ENCODE measurements at places on chromosomes 2 and 18.

GRCh38 chr2:78093436-78093835, 571.3 kb upstream of the LRRTM4 start:
- DNase-seq: no peak

- DNase-seq: no peak
Observed at GRCh38 chr18:27921904-27922751, 254.8 kb downstream of the CDH2 start.

- DNase-seq: no peak
Observed at GRCh38 chr2:113920996-113921395, 31.1 kb downstream of the ACTR3 start.

GRCh38 chr2:6288791-6289190, 576.9 kb downstream of the CMPK2 start:
- no peak for DNase-seq

DNA sequence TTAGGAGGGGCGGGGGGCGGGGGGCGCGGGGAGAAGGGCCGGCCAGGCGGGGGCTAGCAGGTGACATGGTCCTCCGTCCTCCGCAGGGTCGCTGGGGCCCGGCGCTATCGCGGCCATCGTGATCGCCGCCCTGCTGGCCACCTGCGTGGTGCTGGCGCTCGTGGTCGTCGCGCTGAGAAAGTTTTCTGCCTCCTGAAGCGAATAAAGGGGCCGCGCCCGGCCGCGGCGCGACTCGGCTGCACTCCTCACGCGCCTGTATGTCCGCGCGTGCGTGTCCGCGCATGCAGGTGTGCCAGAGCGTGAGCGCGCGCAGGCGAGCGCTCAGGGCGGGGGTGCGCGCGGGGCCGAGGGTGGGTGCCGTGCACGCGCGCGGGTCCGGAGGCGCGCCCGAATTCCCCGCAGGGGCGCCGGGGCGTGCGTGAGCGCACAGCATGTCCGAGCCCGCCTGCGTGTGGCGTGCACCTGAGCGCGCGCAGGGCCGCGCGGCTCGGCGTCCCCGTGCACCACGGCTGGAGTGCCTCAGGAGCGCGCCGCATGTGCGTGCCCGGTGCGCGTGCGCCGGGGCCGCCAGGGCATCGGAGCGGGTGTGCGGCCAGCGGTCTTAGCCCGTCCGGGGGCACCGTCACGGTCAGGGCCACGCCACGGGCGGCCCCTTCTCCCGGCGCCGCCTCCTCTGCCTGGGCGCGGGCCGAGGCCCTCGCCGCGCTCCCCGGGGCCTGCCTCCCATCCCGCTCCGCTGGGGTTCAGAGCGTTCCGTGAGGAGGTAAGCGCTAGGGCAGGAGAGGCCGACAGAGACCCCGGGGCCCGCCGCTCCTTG, 6.3 kb downstream of the SNORC start:
- DNase-seq: no peak

GRCh38 chr18:59264651-59265245, 8.5 kb downstream of the RAX start:
- DNase-seq: no peak

DNA sequence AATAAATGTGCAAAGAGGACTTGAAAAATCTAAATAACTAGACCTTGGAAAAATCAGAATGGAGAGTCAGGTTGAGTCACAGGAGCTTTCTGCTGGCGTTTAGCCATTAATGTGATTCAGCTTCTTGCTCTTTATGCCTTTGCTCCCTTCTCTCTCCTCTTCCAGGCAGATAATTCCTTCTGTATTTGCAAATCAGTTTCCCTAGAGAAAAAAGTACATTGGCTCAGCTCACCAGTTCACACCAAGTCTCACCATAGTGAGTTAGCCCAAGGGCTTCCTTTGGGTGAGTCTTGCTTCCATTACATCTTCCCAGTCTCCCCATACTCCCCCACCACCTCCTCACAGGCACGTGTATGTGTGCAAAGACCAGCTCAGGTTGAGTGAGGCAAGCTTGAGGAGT, 73.6 kb downstream of the CYBRD1 start:
- DNase-seq: no peak

GRCh38 chr18:8307960-8308359, 301.3 kb upstream of the RAB12 start:
- no peak for DNase-seq

GRCh38 chr2:62573137-62573731, 67.2 kb upstream of the TMEM17 start:
- DNase-seq: no peak

- DNase-seq: no peak
Observed at GRCh38 chr2:175154661-175155082, 13.3 kb downstream of the ATF2 start.

DNA sequence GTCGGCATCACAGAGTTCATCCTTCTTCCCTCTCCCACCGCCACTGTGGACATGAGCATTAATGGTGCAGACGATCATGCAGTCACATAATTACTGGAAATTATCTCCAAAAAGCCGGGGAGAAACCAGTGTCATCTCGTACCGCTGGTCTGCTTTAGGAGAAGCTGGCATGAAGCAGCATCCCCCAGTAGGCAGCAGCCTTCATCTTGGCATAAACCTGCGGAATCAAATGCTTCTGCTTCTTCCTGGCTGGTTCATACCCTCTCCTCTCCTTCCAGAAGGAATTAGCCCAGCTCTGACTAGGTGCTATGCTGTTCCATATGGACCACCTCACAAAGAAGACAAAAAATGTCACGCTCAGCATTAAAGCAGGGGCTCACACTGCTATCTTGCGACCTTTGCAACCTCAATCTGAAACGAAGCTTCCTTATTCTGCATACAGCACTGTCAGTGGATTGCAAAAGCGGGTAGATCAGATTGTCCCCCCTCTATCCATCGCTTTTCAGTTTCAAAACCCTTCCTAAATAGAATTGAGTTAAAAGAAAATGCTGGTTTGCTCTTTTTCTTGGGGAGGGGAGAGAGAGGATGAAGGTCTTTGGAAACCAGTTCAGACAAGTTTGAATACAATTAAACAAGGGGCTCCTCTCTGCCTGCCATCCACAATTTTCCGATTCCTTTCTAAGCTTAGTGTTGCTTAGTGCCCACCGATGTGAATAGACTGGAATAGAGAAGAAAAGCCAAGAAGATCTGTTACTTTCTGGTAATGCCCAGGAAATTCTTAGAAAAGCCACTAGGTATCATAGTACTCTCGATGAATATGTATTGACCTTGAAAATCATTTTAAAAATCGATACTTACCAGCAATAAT, 212.1 kb upstream of the ZNF521 start:
- DNase-seq: no peak

DNA sequence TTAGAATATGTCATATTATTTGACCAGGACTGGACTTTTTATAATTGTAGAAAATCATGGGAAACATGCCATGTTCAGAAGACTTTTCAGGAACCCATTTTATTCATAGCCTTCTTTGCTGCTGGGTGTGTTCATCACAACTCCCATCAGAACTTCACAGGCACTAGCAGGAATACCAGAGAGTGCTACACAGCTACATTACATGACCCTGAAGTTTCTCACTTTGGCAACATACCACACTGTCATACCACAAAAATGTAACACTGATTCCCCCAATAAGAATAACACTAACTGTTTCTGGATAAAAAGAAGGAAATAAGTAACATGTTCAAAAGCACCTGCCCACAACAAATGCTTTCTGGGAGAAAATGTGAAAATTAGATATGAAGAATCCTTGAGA, 405.4 kb downstream of the CDH2 start:
- no peak for DNase-seq

- no peak for DNase-seq
Observed at GRCh38 chr18:43982582-43982981, 698.1 kb upstream of the SETBP1 start.

DNA sequence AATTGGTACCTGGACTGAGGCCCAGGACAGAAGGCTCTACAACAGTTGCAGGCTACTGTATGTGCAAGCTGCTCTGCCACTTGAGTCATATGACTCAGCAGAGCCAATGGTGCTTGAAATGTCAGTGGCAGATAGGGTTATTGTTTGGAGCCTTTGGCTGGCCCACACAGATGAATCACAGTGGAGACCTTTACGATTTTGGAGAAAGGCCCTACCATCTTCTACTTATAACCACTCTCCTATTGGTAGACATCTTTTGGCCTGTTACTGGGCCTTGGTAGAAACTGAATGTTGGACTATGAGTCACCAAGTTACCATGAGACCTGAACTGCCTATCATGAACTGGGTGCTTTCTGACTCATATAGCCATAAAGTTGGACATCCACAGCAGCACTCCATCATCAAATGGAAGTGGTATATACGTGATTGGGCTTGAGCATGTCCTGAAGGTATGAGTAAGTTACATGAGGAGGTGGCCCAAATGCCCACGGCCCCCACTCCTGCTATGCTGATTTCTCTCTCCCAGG, 88.9 kb upstream of the NRXN1 start:
- DNase-seq: no peak

- no peak for DNase-seq
Observed at GRCh38 chr2:147348931-147349555, 495.8 kb upstream of the ACVR2A start.

- DNase-seq: no peak
Observed at GRCh38 chr2:69831354-69831905, 2.0 kb downstream of the GMCL1 start.

GRCh38 chr2:121663434-121663833, 14.2 kb upstream of the CLASP1 start:
- no peak for DNase-seq

- DNase-seq: no peak
Observed at GRCh38 chr2:70141212-70141901, 49.5 kb downstream of the C2orf42 start.

DNA sequence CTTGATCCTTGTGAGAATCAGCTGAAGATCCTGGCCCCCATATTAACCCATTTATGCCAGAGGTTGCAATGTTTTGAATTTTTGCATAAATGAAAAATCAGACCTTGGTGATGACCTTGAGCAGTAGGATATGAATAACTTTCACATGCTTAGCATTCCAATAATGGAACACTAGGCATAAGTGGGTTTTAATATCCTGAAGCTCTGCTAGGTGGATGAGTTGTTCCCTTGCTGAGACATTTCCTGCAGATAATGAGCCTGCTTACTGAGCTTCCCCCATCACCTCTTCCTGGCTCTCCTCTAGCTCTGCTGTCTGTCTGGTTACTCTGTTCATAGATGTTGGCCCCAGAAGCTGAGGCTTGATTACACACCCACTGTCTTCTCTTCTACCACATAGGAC, 25.5 kb upstream of the SEC11C start:
- no peak for DNase-seq

DNA sequence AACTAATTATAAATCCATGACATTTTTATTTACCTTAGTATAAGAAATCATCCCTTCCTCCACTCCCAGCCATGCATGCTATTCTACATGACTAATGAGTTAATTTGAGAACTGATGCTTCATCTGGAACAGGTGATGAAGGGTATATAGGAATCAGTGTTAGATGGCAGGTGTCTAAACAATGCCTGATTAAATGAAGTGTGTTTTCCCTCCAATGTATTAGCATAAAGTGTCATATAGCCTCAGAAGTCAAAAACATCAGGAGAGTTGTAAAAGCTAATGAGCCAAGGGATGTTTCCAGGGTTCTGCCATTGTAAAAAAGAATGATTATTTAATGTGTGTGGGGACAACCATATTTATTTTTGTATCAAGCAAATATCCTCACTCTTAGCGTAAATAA, 913.8 kb downstream of the DCC start:
- DNase-seq: no peak

DNA sequence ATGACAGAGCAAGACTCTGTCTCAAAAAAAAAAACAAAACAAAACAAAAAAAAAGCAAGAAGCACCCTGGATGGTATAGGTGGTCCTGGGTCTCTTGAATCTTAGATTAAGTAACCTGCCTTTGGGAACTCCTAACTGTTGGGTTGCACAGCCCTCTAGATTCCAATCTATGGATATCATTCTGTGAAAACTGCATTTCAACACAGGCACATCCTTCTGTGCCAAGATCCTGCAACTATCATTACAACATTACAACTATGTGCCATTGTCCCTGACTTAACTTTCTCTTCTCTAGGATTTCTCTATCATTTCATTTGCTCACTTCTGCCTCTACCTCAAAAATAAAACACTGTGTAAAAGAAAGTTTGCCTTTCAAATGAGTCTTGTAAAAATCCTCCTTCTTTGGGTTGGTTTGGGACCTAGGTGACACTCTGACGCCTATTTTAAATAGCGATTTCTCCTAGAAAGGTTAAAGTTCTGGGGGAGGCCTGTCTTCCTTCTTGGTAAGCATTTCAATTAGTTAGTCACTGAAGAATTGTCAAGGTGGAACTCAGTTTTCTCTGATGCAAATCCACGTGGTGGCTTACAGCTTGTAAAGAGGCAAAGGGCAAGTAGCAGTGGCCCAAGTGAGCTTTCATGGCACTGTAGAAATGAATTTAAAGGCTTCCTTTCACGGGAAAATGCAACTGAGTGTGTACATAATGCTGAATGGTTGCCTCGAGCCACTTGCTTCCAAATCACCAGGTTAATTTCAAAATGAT, 9.2 kb downstream of the LGALSL start:
- DNase-seq: no peak

DNA sequence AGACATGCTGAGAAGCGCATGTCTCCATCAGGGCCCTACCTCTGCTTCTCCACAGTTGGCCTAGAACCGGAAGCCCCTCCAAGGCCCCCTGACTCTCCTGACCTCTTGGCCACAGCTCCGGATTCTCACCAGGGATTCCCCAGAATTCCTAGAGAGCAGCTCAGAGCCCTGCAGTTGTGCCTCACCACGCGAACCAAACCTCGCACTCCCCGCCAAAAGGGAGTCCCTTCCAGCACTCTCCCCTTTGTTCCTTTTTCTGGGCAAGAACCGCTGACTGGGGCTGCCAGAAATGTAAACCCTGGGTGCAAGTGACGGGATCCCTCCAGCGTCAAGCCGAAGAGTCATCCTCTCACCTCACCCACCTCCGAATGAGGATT, 36.7 kb downstream of the AFF3 start:
- DNase-seq: no peak

DNA sequence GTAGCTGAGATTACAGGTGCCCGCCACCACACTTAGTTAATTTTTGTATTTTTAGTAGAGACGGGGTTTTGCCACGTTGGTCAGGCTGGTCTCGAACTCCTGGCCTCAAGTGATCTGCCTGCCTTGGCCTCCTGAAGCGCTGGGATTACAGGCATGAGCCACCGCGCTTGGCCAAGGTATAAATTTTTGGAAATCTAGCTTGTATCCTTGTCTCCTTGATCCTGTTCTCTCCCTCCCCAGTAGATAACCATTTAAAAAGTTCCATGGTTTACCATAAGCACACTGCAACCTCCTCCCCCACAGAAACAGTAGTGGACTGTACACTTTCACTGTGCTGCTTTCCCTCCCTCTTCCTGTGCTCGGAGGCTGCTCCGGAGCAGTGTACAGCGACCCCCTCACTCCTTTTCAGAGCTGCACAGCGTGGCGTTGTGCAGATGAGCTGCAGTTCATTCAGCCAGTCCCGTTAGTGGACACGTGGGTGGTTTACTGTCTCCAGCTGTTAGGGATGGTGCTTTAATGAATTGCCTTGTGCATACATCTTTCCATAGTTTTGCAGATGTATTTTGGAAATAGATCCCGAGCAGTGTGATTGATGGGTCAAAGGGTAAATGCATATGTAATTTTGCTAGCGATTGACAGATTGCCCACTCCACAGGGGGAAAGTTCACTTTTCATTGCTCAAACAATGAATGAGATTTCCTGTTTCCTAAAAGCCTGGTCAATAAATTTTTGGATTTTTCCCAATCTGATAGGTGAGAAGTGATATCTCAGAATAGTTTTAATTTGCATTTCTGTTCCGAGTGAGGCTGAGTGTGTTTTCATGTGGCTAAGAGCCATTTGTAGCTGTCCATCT, 14.8 kb downstream of the ASB1 start:
- no peak for DNase-seq
